ENCODE measurements at places on chromosomes 11 and 22.

GRCh38 chr11:133263332-133263731 is 269.0 kb downstream of the OPCML start:
- DNase-seq, result no peak

DNA sequence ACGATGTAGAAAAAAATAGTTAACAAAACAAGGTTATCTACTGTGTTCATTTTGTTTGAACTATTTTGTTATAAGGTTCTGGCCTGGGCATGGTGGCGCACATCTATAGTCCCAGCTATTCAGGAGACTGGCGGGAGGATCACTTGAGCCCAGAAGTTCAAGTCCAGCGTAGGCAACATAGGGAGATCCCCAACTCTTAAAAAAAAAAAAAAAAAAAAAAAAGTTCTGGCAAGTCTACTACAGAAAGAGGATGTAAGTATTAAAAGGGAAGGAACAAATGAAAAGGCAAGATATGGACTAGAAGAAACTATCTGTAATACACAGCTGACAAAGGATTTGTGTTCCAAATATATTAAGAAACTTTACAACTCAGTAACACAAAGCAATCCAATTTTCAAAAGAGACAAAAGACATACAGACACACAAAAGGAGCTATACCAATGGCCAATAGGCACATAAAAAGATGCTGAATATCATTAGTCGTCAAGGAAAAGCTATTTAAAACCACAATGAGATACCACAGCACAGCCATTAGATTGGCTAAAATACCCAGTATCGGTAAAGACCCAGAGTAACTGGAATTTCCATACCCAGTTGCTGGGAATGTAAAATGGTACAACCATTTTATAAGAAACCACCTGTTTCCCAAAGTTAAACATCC is 27.4 kb downstream of the RRAS2 start:
- DNase-seq, result no peak

DNA sequence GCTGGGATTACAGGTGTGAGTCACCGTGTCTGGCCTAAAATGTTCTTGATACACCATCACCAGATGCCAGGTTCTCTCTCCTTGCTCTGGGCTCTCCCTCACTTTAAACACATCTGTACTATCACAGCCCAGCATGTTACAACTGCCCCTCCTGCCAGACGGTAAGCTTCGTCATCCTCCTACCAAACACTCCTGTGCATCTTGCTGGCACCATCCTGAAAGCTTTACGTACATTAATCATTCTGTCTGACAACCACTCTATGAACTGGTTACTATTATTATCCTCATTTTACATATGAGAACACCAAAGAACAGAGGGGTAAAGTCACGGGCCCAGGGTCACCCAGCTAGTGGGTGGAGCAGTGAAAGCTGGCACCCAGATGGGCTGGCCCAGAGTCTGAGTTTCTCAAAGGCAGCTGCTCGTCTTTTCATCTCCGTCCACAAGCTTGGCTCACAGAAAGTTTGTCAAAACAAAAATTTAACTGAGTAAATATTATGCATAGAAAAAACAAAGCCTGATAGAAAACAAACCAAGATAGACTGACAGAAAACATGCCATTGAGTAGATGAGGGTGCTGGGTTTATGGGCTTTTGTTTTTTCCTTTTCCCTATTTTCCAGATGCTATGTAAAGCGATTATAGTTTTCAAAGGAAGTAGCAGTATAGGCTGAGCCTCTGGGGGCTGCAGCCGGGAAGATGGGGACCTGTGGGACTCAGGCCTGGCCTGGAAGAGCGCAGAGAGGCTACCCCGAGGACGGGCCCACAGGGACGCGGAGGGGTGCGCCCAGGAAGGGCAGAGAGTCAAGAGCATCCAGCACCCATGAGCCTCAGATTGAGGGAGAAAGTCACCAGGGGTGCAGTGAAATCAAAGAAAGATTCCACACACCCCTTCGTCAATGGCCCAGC is 9.5 kb downstream of the PLA2G6 start:
- DNase-seq, result no peak

GRCh38 chr11:75205564-75206020 is 35.0 kb upstream of the TPBGL start:
- DNase-seq, result no peak

DNA sequence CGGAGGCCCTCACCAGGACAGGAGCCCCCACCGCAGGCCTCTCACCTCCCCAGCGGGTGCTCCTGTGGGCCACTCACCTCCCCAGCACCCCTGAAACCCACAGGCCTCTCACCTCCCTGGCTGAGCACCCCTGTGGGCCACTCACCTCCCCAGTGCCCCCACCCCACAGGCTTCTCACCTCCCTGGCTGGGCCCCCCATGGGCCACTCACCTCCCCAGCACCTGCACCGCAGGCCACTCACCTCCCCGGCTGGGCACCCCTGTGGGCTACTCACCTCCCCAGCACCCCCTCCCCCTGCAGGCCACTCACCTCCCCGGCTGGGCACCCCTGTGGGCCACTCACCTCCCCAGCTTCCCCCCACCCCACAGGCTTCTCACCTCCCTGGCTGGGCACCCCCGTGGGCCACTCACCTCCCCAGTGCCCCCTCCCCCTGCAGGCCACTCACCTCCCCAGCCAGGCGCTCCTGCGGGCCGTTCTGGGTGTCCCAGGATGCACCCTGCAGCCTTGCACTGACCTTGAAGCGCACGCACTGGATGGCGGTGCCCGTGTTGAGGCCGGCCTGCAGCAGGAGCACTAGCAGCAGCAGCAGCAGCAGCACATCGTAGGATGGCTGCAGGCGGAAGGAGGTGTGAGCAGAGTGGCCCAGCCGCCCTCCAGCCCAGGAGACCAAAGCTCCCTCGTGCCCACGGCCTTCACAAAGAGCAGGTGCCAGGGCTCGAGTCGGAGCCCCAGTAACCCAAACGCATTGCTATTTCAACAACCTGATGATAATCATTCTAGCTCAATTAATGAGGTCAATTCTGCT is 5.7 kb upstream of the TTLL8 start:
- DNase-seq, result no peak

GRCh38 chr11:125465255-125465654 is 30.8 kb downstream of the FEZ1 start:
- DNase-seq, result no peak

- no peak for DNase-seq
Measured at GRCh38 chr11:16512899-16513241, 156.5 kb upstream of the SOX6 start.

DNA sequence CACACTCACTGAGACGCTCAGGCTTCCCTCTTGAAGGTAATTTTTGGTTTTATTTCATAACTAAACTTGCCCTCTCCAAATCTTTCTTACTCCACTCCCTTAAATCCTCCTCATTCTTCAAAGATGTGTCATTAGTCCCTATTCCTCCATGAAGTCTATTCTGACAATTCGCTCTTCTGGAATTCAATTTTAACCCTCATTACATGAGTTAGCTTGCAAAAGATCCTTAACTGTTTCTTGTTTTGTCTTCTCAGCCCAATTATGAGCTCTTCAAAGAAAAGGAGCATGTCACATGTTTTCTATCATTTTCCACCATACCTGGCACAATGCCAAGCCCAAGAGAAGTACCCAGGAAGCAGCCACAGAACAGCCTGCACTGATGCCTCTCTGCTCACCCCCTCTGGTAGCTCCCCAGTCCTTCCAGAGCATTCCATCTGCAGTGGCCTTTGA is 13.0 kb downstream of the GALNT18 start:
- no peak for DNase-seq

All from stimulated activated CD4-positive, alpha-beta T cell treated with anti-CD3 and anti-CD28 coated beads, Interleukin-1b, Interleukin-23, amount 100 ng/mL, for 24 hours (primary cell).